ENCODE measurements at places on chromosomes 4 and X.

GRCh38 chrX:110698696-110699095, 96.9 kb downstream of the CHRDL1 start:
- no peak for DNase-seq

GRCh38 chr4:68576272-68577125, at the start of gene UGT2B17:
TSS of gene UGT2B17 (minus strand) at chr4:68576322. CDS start at chr4:68568484, 7,838 bp downstream.
- DNase-seq: no peak

GRCh38 chr4:89196745-89197144, 85.4 kb downstream of the TIGD2 start:
- peak; percentile 56 for DNase-seq

DNA sequence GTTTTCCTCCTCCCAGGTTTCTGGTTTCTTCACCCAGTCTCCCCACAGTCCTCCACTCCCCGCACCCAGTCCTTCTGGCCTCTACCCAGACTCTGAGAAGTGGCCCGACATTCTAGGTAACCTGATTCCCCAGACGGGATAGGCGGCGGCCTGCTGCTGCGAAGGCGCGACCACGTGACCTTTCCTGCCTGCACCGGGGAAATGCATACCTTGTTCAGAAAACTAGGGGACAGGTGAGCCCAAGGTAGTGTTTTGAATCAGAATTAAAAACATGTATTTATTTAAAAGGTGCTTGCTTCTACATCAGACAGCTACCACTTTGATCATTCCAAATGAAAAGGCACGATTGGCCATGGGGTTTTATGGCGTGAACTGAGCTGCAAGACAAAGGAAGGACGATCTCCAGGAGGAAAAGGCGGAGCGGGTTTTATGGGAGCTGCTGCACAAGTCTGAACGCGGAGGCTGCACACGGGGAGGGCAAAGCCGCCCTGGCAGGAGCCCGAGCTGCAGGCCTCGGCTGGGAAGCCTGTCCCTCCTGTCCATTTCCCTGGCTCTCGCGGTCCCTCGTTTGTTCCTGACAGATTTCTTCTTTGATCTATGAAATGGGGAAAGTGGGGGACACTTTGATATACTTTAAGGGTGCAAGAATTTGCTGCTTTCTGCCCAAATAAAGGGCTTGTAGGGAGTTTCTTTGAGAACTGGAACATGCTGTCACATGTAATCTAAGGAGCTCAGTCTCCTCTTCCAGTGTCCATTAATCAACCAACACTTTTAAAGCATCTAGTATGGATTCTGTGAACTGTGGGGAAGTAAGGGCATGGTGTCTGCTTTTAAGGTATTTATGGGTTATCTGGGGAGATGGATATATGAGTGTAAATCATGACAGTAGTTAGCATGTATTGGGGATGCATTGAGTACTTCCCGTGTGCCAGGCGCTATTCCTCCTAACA, 150.9 kb downstream of the SPRY1 start:
- DNase-seq: no peak

DNA sequence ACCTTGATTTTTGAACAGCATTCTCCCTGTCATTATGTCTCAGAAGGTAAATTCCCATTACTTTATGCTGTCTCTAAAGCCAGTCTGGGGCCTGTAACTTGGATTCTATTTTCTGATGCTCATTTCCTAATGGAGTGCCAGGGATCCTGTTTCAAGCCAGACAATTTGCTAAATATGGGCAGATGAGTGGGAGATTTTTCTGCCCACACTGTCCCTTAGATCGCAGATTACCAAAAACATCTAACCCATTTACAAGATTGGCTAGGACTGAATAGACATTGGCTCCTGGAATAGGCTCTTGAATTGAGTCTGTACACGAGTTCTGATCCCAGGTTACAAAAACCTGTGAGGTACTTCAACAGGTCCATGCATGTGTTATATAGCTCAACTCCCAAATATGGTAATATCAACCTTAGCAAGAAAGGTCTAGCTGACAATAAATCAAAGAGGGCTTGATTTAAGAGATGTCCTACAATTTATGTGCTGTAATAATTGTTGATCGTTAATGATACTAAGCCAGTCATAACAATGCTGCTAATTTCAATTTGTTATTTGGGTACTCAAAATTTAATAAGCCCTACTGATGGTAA, 5.7 kb downstream of the GPC3 start:
- no peak for DNase-seq

DNA sequence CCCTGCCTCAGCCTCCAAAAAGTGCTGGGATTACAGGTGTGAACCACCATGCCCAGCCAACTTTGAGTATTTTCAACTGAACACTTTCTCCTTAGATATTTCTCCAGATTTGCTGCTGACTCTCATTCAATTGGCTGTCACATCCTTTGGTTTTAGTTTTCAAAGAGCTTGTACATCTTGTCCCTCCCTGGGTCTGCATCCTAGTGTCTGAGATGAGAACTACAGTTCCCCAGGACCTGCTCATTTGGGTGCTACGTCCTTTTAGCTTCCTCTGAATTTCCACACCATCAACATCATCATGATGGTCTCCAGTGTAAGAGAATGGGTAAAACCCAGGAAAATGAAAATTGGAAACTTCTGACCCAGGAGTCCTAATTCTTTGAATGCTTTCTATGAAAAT, 312.9 kb downstream of the NLGN4X start:
- DNase-seq: no peak

DNA sequence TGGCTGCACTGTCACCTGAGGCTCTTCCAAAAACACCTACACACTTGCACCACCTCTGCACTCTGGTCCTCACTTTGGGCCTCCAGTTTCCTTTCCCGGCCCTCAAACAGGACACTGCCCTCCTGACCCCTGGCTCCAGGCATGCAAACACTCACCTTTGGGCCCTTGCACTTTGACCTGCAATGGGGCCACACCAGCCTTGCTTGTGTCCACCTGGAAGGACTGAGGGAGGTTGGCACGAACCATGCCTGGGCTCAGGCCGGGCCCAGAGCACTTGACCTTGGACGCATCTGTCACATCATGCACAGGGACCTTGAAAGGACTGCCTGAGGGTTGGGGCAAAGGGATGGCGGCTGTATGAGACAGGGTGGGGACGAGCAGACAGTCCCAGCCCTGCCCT, 15.6 kb downstream of the FLNA start:
- DNase-seq: no peak

- no peak for DNase-seq
Observed at GRCh38 chr4:184284336-184284690, 66.6 kb upstream of the ENPP6 start.

DNA sequence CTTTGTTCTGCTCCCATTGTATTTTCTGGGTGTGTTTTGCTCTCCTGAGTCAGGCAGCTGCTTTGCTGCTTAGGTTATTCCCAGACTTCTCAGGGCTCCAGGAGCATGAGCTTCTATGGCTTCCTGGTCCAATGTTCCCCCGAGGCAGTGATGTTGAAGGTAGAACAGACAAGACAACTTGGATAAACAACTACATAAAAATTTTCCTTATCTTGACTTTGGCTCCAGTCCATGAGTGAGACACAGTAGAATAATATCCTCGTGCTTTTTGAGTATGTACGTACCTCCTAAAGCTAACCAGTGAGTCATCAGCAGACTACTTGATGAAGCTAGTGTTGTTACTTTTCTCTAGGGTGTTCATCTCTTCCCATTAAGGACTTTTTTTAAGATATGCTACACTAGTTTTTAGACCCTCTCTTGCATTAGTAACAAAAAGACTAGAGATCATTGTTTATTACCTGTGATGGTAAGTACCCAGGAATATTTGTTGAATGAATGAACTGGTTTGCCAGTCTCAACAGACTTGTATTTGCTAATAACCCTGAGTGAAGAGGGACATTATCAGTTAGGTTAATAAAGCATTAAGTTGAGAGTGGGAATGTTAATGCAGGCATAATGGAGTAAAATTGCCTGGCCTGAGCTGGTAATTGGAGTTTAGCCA, 131.9 kb downstream of the FHIP1A start:
- DNase-seq: peak; percentile 89

- DNase-seq: peak; percentile 3
Observed at GRCh38 chrX:41381685-41382084, 47.7 kb downstream of the DDX3X start.

- DNase-seq: no peak
Observed at GRCh38 chr4:66052426-66052825, 382.1 kb upstream of the EPHA5 start.

DNA sequence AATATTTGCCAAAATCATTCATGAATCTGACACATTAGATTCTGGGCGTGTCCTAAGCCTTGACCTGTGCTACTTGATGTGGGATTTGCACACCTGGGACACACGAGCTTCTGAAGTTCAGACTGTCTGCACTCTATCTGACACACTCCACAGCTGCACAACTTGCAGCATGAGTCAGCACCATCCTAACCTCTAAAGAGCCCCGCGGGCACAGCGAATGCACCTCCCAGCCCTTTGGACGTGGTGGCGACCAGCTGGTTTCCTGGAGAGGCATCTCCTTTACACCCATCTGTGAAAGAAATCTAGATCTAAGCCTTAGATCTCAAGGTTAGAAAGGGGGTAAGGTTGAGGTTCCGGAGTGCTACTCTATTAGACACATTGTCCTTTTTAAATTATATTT, 69.2 kb downstream of the SORBS2 start:
- DNase-seq: no peak

- DNase-seq: no peak
Observed at GRCh38 chrX:70087857-70088630, 25.8 kb downstream of the OTUD6A start.

GRCh38 chr4:180596888-180597483, 1646.2 kb upstream of the TENM3 start:
- DNase-seq: no peak

DNA sequence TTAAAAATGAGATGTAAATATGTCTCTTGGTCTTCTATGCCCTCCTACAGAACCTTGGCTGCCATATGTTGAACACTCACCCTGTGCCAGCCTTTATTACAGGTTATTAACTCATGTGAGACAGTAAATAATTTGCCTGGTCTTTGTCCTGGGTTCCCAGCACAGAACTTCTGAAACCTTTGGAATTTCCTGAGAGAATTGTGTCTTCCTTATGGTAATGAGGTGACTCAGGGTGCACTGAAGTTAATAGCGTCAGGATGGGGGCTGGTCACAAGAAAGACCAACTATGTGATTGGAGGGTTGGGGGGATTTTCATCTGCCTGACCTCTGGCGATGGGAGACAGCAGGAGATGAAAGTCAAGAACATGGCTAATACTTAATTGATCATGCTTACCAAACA, 289.8 kb upstream of the STS start:
- no peak for DNase-seq

DNA sequence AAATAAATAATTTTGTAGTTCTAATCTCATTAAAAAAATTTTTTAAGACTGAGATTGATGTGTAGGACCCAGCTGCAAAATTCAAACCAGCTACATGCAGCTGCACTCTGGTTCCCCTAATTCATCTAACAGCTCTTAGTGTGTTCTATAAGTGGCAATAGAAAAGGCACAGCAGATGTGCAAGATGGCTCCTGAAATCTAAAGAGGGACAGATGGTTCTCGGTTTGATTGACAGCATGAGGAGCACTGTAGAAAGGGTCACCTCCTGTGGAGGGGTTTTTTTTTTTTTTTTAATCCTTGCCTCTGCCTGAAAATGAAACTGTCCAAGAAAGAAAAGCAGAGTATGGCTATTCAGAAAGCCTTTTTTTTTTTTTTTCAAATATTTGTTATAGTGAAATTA, 16.9 kb upstream of the OCIAD1 start:
- no peak for DNase-seq

- no peak for DNase-seq
Observed at GRCh38 chr4:104591510-104591911, 96.8 kb upstream of the CXXC4 start.

- DNase-seq: no peak
Observed at GRCh38 chr4:158496030-158496741, 25.5 kb upstream of the RXFP1 start.

GRCh38 chr4:34678431-34678830, 1565.9 kb downstream of the ARAP2 start:
- DNase-seq: no peak
